ENCODE measurements at places on chromosomes 3 and 15.
A peak's percentile ranks its signal among the peaks of the same experiment; 100 is the strongest.

- DNase-seq = no peak
These were observed 148.1 kb downstream of the LMLN start for GRCh38 chr3:198107840-198108734.

DNA sequence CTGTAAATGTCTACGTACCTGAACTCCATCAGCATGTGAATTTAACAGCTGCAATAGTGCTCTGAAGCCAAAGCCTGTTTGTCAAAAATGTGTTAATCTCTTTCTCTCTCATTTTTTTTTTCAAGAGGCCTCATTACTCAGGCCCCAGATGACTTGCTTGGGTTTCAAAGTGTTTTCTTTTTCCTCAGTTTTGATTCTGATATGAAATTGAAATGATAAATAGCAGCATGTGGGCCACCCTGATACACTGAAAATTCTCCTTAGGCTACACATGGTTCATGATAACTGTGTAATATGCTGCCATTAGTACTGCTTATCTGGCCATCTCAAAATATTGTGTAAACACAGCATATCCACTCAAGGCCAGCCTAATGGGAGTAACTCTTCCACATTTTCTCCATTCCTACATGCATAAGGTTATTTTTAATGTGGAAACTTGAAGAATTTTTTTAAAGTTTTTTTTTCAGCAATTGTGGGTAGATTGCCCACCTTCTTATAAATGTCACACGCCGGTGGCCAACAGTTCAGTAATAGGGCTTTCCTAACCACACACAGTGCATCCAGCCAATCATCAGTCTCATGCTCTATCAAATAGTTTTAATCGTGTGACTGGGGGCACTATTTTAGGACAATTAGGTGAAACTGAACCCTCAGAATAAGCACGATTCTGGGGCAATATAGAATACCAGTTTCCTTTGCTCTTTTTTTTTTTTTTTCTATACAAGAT lies 13.1 kb upstream of the DENND4A start:
- no peak for DNase-seq

DNA sequence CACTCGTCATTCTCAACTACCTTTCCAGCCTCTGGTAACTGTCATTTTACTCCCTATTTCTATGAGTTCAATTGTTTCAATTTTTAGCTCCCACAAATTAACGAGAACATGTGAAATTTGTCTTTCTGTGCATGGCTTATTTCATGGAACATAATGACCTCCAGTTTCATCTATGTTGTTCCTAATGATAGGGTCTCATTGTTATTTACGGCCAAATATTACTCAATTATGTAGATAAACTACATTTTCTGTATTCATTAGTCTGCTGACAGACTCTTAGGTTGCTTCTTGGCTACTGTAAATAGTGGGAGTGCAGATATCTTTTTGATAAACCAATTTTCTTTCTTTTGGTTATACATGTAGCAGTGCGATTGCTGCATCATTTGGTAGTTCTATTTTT lies 374.9 kb upstream of the ROBO1 start:
- DNase-seq = no peak

- DNase-seq = no peak
These were observed 117.7 kb downstream of the CHCHD4 start for GRCh38 chr3:14007006-14007405.

DNA sequence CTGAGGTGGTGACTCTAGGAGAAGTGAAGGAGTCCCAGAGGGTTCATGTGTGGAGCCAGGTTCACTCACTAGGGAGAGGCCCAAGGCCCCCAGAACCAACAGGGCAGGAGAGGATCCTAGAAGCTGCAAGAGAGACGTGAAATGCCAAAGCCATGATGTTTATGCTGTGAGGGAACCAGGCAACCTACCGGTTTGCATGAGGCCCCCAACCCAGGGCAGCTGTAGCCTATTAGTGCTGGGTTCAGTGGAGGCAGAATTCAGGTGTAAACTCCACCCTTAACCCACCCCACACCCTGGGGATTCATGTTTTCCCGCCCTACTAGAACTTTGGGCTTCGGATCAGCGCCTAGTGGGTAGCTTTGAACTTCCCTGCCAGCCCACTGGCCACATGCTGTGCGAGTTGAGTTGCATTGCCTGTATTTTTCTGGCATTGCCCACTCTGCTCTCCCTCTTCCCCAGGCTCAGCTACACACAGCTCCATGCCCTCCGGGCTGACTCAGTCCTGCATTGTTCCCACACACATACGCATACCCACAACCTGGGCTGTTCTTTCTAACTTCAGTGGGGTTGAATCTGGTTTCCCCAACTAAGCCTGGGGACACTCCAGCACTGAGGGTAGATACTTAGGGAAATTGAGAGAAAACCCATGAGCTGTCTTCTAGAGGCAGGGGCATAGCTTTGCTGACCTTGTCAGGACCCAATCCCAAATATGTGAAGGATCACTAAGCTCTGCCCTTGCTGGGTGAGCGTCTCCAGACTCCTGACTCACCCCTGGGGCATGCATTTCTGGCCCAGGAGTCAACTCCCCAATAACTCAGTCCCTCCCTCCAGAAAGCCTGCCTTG lies 2.0 kb upstream of the ZBTB47 start:
- peak; percentile 55 for DNase-seq

DNA sequence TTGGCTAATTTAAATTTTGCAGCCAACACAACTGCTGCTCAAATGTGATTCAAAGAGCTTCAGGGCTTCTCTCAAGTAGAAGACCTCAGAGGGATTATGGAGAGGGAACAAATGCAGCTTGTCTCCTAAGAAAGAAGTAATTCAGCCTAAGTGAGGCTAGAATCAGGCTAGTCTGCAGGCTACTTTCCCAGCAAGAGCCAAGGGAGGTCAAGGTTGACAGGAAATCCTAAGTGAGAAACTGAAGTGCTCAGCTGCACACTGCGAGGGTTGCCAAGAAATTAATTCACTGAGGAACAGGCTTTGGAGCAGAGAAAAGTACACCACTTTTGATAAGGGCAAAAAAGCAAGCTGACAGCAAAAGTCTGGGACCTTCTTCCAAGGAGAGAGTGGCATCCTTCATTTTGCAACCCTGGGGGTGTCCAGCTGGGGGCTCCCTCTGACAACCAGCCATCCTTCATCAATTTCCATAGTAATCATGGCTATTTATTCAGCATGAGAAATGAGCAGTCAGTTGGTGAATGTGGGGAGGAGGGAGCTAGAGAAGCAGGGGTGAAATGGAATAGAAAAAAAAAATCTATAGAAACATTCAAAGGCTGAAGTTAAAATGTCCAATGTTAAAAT lies 646.4 kb upstream of the ADAMTS9 start:
- no peak for DNase-seq

DNA sequence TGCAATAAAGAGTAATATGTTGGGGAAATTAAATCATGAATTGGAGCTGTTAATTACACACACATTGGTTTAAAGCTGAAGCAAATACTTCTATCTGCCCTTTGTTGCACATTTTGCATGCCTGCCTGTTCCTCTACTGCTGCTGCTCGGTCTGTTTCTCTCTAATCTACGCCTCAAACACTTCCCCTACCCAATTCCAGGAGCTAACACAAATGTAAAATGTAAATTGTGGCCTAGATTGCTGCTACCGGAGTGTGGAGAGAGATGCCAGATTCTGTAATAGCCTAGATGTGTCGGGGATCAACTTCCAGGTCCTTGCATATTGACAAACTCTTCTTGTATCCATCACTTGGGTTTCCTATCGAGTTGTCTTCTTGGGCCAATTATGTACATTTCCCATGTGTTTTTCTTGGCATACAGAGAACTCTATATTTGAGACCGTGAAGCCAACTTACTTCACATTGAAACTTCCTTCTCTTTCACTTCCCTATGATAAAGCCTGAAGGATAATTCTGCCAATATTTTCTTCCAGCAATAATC lies 450.4 kb upstream of the NR2F2 start:
- no peak for DNase-seq

GRCh38 chr3:161265916-161266571 lies 44.9 kb downstream of the NMD3 start:
- DNase-seq = no peak

- no peak for DNase-seq
These were observed 417.4 kb upstream of the NAALADL2 start for GRCh38 chr3:174441588-174442301.

- no peak for DNase-seq
These were observed 1.5 kb upstream of the GRIP2 start for GRCh38 chr3:14541646-14542045.

DNA sequence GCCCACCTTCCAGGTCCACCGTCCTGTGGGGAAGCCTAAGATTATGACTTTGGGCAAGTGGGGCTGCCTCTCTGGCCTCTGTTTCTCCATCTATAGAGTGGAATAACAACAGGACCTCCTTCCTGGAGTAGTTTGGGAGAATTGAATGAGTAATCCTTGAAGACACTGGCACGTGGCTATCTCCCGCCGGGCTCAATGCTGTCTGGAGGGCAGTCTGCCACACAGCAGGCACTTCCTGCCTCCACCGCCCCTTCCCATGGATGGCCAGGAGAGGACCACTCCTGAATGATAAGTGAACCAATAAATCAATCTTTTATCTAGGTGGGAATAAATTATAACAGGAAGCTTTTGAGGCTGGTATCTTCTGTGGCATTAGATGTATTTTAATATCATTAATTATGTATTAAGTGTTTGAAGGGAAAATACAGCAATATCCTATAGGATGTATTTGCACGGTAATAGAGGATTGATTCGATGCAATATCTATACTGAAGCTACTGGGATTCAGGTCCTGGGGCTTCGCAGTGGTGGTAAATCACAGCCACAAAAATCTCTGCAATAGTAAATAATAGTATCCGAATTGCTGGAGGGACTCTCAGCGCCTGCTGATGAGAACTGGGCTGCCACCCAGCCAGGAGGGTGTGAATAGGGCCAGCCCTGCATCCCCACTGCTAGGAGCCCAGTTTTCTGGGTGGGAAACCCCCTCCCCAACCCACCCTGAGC lies 15.9 kb downstream of the MEGF11 start:
- DNase-seq = no peak

DNA sequence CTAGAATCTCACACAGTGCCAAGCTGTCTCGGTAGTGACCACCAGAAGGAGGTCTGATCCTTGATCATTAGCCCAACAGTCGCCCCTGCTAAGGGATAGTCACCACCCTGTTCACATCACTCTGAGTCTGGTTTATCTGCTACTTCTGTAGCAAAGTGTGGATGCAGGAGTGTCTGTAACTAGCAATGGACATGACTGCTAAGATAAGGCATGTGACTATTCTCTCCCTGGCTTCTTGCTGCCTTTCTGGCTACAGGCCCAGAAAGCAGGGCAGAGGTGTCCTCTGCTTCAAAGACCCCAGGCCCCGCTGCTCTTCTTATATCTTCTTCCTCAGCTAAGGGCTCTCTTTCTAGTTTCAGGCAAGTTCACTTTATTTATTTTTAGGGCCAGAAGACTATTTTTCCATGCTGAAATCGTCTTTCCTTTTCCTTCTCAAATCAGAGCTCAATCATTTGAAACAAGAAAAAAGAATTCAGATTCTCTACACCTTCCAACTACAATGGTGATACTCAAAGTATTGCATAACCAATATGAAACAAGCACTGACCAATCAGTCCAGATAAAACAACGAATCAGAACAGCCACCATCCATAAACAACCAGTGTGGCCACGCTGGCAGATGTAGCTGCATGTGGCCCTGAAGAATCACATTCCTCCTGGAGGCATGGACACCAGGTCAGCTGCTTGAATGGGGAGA lies 8.0 kb upstream of the KNG1 start:
- no peak for DNase-seq

- no peak for DNase-seq
These were observed 1.0 kb upstream of the ATP1B3 start for GRCh38 chr3:141875374-141875892.

DNA sequence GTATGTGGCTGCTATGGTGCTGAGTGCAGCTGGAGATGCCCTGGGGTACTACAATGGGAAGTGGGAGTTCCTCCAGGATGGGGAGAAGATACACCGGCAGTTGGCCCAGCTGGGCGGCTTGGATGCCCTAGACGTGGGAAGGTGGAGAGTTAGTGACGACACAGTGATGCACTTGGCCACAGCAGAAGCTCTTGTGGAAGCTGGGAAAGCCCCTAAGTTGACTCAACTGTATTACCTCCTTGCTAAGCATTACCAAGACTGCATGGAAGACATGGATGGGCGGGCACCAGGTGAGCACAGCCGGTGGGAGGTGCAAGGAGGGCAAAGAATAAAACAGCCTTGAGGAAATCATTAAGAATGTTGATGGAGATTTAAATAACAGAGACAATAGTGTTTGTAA lies 2.9 kb downstream of the ADPRH start:
- DNase-seq = no peak

DNA sequence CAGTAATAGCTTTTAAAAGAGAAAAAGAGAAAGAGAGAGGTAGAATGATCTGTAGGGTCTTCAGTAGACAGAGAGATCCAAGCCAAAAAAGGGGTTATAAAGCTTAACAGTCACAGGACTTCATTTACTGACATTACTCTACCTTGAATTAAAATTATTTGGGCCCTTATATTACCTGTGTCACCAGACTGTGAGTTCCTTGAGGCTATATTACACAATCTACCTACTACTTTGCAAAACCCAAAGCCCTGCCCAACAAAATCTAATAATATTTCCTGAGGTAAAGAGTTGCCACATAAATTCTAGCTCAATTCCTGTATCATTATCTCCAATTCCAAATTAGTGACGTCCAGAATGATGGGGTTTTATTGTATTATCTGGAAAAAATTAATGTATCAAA lies 1.9 kb downstream of the UBR1 start:
- no peak for DNase-seq

GRCh38 chr3:51921081-51921578 lies 18.0 kb upstream of the IQCF1 start:
- DNase-seq = no peak

DNA sequence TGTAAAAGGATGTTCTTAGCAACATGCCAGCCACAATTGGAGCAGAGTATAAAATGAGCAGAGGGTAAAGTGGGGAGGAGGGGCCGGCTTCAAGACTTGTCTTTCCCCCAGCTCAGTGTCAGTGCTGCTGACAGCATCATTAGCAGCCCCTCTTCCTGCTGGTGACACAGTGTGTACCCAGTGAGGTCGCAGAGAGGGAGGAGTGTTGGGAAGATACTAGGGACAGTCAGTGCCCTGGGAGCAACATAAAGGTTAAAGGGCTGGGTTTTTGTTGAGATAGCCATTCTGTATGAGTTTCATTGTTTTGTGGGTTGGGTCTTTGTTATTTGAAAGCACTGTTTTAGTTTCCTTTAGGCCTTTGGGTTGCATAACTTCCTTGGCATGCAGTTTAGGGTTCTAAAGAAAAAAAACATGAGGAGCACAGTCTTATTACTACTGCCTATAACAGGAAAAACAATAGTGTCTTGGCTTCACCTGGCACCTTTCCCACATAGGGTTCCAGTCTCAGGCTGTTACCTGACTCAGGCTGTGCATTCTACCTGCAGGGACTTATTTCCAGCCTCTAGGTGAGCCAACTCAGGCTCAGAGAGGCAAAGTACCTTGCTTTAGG lies 94.1 kb upstream of the SKOR1 start:
- DNase-seq = no peak

DNA sequence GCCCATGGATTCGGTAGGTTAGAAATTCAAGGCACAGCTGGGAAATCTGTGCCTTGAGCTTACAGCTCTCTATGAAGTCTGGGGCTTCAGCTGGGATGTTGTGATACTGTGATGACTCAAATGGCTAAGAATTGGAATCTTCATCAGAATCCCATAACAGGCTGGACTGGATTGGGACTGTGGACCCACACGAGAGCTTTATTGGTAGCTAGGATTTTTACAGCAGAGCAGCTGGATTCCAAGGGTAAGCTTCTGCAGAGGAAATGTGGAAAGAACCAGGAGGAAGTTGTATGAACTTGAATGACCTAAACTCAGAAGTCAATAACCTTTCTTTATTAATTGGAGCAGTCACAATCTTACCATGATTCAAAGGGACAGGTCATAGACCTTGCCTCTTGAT lies 1187.1 kb downstream of the ROBO1 start:
- DNase-seq = peak; percentile 1

GRCh38 chr15:64521201-64521600 lies 60.8 kb downstream of the ZNF609 start:
- DNase-seq = no peak
